HL-60 (cell line): ENCODE measurements at places on chromosomes 1 and 21.

- DNase-seq = peak; percentile 90
Measured at GRCh38 chr1:234978397-234979295, 150.0 kb downstream of the TOMM20 start.

- no peak for DNase-seq
Measured at GRCh38 chr1:245256528-245256927, 101.7 kb downstream of the KIF26B start.

GRCh38 chr1:10892138-10893065 is 96.0 kb upstream of the CASZ1 start:
- no peak for DNase-seq

GRCh38 chr1:27365372-27366112 is 1.2 kb downstream of the MAP3K6 start:
- DNase-seq = peak; percentile 75

- no peak for DNase-seq
Measured at GRCh38 chr1:176531921-176532897, 69.2 kb downstream of the PAPPA2 start.
